ELR (cell line): ENCODE measurements at places on chromosomes 2 and 18.

- DNase-seq: peak; percentile 4
Measured at GRCh38 chr18:52339891-52340371, at the start of gene DCC. TSS of gene DCC (plus strand) at chr18:52340197. CDS start at chr18:52340788, 591 bp downstream.

GRCh38 chr2:236014408-236015131 lies 153.6 kb downstream of the GBX2 start:
- DNase-seq: no peak

DNA sequence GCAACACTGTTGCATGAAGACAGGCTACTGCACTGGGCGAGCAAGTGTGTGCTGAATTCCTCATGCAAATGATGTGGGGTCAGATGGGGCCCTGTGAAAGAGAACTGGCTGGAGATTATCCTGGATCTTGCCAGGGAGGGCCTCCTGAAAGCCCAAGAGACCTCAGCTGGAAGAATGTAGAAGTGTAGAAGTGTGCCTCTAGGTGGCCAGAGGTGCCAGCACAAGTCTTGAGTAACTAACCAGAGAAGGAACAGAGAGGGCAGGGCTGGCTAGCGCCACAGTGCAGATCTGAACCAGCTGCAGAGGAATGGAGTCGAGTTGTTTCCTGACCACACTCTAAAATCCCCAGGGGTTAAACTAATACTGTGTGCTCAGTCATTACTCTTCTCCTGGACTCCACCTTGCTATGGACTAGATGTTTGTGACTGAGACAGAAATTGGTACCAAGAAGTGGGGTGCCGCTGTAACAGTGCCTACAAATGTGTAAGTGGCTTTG lies 399.3 kb downstream of the LRATD1 start:
- DNase-seq: peak; percentile 12

GRCh38 chr2:186559370-186559769 lies 30.5 kb upstream of the ITGAV start:
- DNase-seq: no peak

- DNase-seq: no peak
Measured at GRCh38 chr2:73968357-73968937, 16.3 kb upstream of the TET3 start.

DNA sequence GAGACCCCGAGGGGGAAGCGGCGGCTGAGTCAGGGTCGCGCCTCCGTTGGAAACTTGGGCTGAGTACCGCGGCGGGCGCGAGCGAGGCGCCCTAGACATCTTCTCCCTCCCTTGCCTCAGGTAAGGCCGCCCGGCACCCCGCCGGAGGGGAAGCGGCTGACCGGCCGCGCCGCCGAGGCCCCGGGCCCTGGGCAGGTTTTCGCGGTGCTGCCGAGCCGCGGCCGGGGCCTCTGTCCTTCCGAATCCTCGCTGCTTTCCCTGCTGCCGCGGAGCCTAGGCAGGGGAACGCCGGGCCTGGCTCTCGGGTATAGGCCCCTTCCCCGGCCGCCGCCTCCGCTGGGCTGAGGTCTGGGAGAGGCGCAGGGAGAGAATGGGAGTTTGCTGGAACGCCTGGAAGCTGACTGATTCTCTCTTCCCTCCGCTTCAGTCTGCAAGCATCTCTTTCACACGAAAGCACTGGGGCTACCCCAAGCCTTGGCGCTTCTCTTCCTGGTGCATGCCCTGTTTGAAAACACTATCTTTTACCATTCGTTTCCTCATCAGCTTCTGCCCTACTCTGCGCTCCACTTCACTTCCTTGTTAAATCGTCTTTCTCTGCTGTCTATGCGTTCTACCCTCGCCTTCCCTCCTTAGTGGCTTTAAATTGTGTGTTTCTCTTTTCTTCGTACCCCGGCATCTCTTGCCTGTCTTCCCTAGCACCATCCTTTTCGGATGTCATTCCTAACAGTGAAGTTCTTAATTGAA lies 652 bp downstream of the PPM1B start:
- DNase-seq: peak; percentile 54

DNA sequence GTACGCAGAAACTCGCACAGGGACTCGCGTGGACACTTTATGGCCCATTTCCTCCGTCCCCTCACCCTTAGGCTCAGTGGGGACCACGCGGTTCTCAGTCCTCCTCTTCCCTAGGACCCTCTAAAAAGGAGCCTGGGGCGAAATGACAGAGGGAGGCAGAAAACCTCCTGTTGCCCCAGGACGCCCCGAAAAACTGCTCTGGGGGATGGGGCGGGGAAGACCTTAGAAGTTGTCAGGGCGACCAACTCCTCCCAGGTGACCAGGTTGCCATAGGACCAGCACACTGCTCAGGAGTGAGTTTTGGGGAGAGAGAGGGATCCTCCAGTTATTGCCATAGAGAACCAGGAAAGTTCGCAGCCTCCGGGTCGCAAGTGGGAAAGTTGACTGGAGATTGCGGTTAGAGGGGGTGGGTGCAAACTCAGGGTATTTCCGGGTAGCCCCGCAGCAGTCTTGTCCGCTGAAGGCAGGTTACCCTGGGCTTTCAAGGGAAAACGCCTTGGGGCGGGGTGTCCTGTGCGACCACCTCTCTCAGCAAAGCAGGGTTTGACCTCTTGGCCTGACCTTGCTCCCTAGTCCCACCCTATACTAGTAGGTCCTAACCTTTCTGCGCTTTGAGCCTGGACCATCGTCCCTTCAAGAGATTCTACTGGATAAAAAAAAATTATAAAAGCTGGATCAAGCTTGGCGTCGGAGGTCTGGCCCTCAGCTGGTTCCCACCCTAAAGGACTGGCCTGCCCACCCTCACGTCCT lies 7.8 kb upstream of the PAX3 start:
- no peak for DNase-seq

- no peak for DNase-seq
Measured at GRCh38 chr2:128329607-128330006, 10.9 kb upstream of the HS6ST1 start.

GRCh38 chr2:10709290-10709939 lies 12.0 kb upstream of the ATP6V1C2 start:
- DNase-seq: peak; percentile 53

- DNase-seq: no peak
Measured at GRCh38 chr2:47798631-47799030, 15.7 kb downstream of the MSH6 start.

GRCh38 chr18:25349131-25349925 lies 2.6 kb downstream of the ZNF521 start:
- DNase-seq: peak; percentile 53

DNA sequence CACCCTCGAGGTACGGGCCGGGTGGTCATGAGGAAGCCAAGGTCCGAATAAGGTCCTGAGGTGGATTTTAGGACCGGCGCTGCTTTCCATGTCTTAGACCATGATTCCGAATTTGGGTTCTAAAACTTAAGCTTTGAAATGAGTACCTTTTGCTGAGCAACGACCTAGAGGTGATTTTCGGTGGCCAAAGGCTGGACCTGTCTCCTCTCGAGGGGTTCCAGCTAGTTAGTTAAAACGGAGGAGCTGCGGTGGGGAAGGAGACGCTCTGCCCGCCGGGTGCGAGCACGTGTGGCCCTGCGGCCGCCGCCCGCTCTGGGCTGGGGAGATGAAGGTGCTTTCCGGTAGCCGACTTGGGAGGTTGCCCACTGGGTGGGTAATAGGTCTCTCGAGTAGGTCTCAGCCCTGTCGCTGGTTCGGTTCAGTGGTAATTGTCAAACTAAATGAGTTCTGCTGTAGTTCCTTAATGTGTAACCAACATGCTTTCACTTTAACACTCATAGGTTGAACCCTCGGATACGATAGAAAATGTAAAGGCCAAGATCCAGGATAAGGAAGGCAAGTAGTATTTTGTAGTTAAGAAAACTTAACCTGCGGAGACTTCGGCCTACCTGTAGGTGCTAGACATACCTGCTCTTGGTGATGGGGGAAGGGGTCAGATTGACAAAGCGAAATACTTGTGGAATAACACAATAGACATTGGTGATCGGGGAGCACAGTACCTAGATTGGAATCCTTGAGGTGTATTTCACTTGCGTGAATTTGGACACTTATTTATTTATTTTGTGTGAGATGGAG lies 572 bp downstream of the RPS27A start:
- peak; percentile 53 for DNase-seq

DNA sequence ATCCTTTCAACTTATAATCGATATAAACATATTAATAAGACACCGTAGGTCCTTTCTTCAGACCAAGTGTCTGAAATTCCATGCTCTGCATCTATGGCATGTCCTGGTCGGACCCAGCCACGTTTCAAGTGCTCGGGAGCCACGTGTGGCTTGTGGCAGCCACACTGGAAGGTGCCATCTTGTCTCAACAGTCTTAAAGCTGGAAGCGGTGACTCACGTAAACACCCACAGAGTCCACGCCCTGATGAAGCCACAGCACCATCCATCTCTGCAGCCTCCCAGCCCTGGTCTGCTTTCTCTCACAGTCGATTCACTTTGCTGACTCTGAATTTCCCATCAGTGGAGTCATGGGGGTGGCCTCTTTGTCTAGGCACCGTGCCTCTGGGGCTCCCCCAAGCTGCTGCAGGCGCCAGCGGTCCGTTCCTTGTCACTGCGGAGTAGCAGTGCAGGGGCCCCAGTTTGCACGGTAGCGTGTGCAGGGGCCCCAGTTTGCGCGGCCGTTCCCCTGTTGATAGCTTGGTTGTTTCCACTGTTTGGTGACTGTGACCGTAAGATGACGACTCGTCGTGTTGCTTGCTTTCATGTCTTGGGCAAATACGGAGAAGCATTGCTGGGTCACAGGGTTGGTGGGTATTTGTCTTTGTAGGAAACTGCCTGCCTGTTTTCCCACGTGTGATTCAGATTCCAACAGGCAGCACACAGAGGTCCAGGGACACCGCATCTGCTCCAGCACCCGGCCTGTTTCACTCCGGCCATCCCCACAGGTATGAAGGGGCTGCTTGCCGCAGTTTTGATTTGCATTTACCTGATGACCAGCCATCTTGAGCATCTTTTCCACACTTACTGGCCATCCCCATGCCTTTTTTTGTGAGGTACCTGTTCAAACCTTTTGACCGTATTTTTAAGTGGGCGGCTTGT lies 240.3 kb downstream of the HDAC4 start:
- no peak for DNase-seq
